ENCODE measurements at places on chromosomes 4 and X. TPM values are rescaled to one million over a fixed set of nuclear protein-coding genes. Genes with fewer than 3 reads are reported as not detected.
A peak's percentile ranks its signal among the peaks of the same experiment; 100 is the strongest.

DNA sequence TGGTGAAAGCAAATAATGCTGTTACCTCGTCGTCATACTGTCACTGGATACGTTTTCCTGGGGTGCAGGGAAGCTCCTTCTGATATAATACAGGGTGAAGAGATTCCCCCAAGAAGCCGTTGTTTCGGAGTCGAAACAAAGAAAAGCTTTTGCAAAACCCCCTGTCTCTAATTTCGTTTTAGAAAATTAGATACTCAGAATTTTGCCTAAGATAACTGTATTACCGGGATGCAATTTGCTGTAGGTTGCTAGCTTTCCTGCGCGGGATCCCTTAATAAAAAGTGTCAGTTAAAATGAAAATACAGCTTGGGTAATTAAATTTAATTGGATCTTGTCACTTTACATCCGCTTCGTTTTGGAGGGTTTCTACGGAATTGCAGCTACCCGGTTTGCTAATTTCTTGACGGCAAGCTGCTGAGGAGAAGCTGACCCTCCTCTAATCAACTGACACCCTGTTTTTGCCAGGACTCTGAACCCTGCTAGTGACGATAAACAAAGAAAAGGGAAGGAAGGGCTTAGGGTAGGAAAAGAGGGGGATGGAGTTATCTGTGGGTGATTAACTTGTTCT, 174.6 kb downstream of the SHOX start:
- H3K4me1 ChIP-seq = no peaks in the 10 kb centered on the region
- H3K36me3 ChIP-seq = no peaks in the 10 kb centered on the region
- no peaks in the 10 kb centered on the region for H3K27me3 ChIP-seq
- H3K4me3 ChIP-seq = no peak overlapping the region
- no peak overlapping the region for H3K27ac ChIP-seq

The TRIM75 gene
- polyA plus RNA-seq = not detected

- no peaks in the 10 kb centered on the region for H3K36me3 ChIP-seq
- peak; percentile 24 for DNase-seq
- H3K4me3 ChIP-seq = peak overlapping the region; percentile 93
- H3K27me3 ChIP-seq = no peaks in the 10 kb centered on the region
Measured at GRCh38 chr4:141132072-141132708, 1.1 kb downstream of the RNF150 start.

The RASL11B gene
- polyA plus RNA-seq = 0.09 TPM

DNA sequence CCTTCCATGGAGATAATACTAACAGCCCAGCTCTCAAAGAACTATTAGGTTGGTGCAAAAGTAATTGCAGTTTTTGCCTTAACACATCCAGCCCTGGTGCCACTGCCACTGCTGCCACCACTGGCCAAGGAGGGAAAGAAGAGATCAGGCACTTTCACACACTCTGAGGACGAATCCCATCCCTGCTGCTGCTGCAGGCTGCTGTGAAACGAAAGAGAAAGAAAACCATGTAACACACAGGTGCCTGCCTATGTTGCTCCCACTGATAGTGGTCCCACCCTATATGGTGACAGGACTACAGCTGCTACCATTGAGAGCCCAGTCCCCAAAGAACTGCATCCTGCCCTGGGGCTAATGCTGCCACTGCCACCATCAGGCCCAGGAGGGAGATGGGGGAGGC, 35.1 kb downstream of the TMLHE start:
- no peaks in the 10 kb centered on the region for H3K27me3 ChIP-seq
- no peaks in the 10 kb centered on the region for H3K4me1 ChIP-seq
- H3K36me3 ChIP-seq = no peaks in the 10 kb centered on the region

The F8A2 gene
- not detected for polyA plus RNA-seq

DNA sequence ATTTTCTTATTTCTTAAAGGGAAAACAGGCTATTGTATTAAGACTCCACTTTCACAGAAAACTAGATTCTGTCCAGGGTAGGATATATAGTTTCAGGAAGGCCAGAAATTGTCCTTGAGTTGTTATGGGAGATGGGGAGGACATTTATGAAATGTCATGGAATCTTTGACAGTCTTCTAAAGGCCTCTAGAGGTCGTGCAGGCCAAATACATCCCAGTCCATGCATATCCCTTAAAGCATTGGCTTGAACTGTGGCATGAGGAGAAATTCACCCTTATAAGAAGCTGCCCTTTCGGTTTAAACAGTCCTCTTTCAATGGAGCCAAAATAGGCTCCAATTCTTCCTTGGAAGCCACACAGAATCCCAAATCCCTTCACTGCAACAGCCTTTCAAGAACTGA, 183.6 kb upstream of the NOCT start:
- H3K27ac ChIP-seq = no peak overlapping the region
- no peak for DNase-seq
- H3K27me3 ChIP-seq = no peaks in the 10 kb centered on the region
- H3K4me3 ChIP-seq = no peak overlapping the region
- no peaks in the 10 kb centered on the region for H3K36me3 ChIP-seq

DNA sequence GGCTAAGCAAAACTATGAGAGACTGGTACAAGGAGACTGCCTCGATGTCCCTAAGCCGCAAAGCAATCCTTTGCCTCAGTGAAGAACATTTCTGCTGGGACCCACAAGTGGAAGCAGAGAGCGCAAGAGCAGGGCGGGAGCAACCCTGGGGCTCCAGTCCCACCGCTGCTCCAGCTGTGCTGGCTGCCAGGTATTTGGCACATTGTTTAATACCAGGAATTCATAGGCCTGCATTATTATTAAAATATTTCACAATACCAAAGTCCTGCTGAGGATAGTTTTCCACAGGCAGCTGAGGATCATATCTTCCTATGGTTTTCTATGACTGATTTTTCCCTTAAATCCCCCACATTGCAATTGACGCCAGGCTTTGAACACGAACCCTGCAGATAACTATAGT, 163.5 kb upstream of the TLL1 start:
- no peak overlapping the region for H3K27ac ChIP-seq
- H3K4me3 ChIP-seq = no peak overlapping the region
- H3K36me3 ChIP-seq = no peaks in the 10 kb centered on the region
- H3K27me3 ChIP-seq = no peaks in the 10 kb centered on the region

- no peak overlapping the region for H3K27ac ChIP-seq
- no peaks in the 10 kb centered on the region for H3K27me3 ChIP-seq
- no peak for DNase-seq
Measured at GRCh38 chr4:76527666-76528065, 92.6 kb downstream of the SHROOM3 start.

The PNMA6A gene
- 0.31 TPM for polyA plus RNA-seq

The TMEM128 gene
- 7.4 TPM for polyA plus RNA-seq

All from psoas muscle (tissue), 8 donors.